ENCODE measurements at places on chromosomes 4 and X.

DNA sequence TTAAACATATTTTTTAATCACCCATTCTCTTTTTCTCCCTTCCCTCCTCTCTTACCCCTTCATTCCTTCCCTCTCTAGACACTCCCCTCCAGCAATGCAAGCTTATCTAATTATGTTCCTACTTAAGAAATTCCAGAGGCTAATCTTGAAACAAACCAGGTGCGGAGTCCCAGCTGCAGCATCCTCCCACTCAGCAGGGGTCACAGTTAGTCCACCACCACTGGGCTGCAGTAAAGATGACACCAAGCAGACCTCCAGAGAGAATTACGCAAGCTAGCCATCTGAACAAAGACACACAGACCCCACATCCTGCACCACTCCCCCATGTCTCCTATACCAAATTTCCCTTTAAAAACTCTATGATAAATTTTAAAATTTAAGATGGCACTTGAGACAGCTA is 13.9 kb upstream of the SEC24B start:
- DNase-seq = no peak

- no peak for DNase-seq
Measured at GRCh38 chr4:139374251-139374650, 72.0 kb upstream of the NDUFC1 start.

DNA sequence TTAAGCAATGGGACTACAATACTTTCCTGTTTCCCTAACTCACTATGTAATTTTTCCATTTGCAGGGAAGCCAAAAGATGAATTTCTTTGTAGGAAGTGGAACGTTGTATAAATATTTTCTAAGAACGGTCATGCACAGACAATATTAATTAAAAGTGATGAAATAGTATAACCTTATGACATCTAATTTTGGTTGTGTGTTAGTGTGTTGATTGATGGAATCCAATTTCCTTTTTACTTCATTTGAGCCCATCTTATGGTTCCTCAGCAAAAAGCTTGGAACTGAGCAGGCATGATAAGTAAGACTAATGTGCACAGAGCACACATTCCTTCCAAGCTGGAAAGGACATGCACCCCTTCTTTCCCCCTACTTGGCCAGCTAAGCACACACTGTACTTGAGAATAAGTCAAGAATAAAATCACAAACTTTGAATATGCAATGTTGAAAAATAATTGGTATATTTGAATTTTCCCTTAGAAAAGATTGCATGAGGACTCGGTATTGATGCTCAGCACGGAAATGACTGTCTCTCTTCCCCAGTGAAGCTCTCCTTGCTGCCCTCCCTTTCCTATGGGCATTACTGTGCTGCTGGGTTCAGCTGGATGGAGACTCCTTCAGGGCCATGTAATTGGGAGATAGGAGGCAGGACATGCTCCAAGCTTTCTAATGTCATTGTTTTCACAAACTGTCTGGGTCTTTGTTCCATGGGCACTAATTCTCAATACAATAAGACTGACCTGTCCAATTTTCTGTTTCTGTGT is 19.2 kb upstream of the PDLIM3 start:
- DNase-seq = no peak

GRCh38 chr4:74320559-74321118 is 12.4 kb downstream of the EPGN start:
- no peak for DNase-seq

DNA sequence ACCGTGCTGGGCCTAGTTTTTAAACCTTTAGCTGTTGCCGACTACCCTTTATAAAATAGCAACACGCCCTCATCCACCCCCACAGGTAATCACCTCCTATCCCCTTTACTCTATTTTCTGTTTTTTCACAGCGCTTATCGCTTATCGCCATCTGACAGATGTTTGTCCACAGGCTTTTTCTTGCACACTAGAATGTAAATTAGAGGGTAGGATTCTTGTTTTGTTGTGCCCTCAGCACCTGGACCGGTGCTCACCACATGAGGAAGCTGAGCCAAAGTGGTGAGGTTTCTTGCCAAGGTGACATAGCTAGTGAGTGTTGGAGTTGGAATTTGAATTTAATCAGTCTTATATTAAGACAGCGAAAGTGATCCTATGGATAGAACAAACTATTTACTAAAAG is 2.9 kb upstream of the RBBP7 start:
- no peak for DNase-seq

Data from stimulated activated CD8-positive, alpha-beta memory T cell treated with anti-CD3 and anti-CD28 coated beads, Interleukin-4, amount 100 ng/mL, for 1 hour (primary cell).